Stimulated activated CD4-positive, alpha-beta T cell treated with anti-CD3 and anti-CD28 coated beads, Interleukin-1b, Interleukin-23, amount 100 ng/mL, for 1 hour (primary cell): ENCODE measurements at places on chromosomes 5 and 9.

GRCh38 chr5:11902201-11902619 is 2.0 kb downstream of the CTNND2 start:
- no peak for DNase-seq

DNA sequence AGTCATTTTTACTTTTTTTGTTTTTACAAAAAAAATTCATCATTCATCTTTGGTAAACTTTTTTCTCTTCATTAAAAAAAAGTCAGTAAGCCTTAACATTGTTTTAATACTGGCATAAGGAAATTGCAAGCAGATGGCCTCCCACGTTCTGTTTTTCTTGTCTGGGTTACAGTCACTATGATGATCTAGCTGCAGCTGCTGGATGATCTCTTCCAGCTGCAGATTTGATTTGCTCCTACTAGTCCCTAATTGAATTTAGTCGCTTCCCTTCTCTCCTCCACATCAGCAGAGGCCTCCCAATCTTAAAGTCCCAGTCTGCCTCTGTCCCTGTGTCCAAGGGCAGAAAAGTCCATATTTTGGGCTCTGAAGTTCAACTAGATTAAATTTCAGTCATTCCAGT is 106.8 kb upstream of the PTGER4 start:
- no peak for DNase-seq

- DNase-seq: no peak
Observed at GRCh38 chr5:50328193-50328729, 112.8 kb downstream of the EMB start.

- DNase-seq: no peak
Observed at GRCh38 chr9:29697011-29697410, 2123.7 kb upstream of the C9orf72 start.

- DNase-seq: no peak
Observed at GRCh38 chr9:109886041-109886440, 106.0 kb downstream of the PALM2AKAP2 start.

DNA sequence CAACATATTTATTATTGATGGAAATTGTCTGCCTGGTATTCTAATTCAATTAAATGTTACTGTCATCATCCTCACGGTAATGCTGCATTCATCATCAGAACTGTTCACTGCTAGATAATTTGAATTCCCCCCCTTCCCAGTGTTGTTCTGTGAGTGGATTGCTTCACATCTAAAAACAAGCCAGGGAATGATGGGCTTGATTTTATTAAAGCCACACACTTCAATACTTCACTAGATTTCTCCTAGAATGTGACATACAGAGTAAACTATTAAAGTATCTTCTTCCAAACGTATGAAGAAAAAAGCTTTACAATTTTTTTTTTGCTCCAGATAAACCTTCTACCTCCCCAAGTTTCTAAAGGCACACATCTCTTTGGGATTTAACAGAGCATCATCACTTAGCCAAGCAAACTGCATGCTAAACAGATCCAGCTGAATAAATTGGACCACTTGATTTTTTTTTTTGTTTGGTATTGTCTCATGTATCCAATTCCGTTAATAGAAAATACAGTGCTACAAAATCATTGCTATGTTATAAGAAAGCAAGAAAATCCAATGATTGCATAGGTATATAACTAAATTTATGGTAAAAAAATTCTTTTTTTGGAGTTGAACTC is 692.4 kb downstream of the MTRR start:
- no peak for DNase-seq

GRCh38 chr5:158265931-158266700 is 407.2 kb upstream of the CLINT1 start:
- DNase-seq: no peak

GRCh38 chr5:180105827-180106312 is 34.3 kb upstream of the RNF130 start:
- no peak for DNase-seq

DNA sequence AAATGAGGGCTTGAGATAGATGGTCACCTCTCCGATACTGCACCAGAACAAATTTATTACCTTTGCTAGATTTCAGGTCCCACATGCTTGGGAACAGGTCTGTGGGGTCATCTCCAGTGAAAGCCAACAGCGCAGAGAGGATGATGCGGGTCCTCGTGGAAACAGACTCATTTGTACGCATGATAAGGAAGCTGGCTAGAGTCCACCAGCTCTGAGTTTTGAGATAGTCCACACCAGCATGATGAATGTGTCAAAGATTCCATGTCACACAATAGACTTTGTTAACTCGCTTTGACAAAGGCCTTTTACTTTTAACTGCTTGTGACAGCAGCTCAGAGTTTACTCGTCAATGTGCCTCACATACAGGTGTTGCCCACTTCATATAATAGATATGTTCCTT is 105.4 kb upstream of the TBCA start:
- DNase-seq: no peak

GRCh38 chr9:34254966-34255825 is 73.9 kb downstream of the KIF24 start:
- DNase-seq: no peak

- DNase-seq: no peak
Observed at GRCh38 chr5:82863266-82863665, 213.9 kb downstream of the TMEM167A start.

DNA sequence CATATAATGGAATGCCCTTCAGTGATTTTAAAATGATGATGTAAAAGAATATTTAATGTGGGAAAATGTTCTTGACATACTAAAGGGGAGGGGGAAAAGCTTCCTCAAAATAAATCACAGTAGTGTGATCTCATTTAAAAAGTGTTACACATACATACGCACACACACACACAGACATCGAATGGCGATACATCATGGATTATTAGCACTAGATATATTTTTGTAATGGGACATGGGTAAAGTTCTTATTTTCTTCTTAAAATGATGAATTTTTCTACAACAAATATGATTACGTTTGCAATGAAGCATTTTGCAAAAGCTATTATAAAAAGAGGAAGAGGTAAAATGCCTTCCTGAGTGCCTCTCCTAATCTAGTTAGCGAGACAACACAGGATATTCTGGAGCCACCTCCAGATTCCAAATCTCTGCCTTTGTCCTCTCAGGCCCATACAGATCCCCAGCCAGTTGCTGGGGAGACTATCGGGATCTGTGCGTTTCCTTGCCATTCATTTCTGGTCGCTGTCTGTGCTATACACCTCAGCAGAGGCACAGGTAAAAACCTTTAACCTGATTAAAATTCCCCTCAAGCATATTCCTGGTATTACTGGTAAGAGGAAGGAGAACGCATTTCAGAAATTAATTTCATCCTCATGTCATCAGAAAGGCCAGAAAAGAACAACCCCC is 69.6 kb downstream of the SLC28A3 start:
- no peak for DNase-seq

DNA sequence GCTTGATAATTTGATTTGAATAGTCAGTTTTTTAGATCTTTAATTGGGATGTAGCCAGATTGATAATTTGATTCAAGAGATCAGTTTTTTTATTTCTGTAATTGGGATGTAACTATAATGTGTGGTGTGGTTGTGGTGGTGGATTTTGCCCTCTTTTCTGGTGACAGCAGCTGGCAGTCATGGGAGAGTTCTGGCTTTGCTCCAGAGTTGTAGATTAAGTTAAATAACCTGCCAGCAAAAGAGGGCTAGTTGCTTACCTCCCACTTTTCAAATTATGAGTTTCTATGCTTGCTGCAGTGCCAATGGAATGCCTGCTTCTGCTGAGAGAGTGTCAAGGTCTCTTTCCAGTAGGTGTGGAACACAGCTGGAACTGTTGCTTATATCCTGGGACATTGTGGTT is 315.1 kb downstream of the CCDC171 start:
- no peak for DNase-seq

DNA sequence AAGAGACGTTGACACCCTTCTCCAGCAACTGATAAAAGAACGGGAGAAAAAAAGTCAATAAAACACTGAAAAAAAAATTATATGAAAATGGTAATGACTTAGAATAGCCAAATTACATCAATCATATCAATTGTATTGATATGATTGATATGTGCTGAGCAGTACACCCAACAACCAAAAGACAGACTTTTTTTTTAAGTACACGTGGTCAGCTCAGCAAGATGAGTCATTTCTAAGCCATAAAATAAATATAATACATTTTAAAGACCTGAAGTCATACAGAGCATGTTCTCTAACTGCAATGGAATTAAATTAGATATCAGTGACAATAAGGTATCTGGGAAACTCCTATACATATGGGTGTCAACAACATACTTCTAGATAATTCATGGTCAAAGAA is 30.9 kb upstream of the OLFM1 start:
- no peak for DNase-seq

- no peak for DNase-seq
Observed at GRCh38 chr5:89313804-89314588, 431.0 kb upstream of the MEF2C start.

DNA sequence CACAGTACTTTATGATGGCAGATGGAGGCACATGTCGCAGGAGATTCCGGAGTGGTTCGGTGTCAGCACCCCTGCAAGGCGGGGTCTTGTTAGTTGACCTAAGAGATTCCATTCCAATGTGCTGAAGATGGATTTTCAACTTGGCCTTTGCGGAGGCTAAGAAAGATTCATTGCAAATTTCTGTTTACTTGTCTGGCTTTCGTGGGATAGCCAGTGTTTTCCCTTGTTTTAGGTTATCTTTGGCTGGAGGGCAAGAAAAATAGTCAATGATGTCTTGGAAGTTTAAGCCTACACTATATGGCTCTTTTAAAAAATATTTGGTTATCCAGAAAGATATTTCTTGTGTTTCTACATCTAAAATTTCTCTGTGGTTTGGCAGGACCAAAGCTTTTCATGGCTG is 123.6 kb upstream of the PTCH1 start:
- DNase-seq: no peak

DNA sequence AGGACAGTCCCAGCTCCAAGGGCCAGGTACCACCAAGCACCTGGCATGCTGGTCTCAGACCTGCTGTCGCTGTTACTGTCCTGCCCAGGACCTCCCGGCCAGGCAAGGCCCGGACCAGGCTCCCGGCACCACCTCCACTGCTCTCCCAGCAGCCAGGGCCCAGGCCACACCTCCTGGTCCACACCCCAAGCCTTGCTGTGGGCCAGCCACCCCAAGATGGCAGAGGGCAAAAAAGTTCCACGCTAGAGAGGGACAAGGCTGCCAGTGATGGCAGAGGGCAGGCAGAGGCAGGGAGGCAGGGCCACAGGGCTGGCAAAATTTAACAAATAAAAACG is 1.1 kb downstream of the DNLZ start:
- DNase-seq: no peak

- DNase-seq: no peak
Observed at GRCh38 chr5:123047706-123048105, 11.2 kb upstream of the PPIC start.

- DNase-seq: no peak
Observed at GRCh38 chr5:35803191-35803651, 53.5 kb upstream of the IL7R start.

GRCh38 chr5:154164249-154164581 is 26.3 kb upstream of the GALNT10 start:
- DNase-seq: no peak

- DNase-seq: no peak
Observed at GRCh38 chr9:108224716-108225115, 631.1 kb downstream of the ACTL7B start.

- no peak for DNase-seq
Observed at GRCh38 chr5:77012601-77013000, 17.6 kb upstream of the AGGF1 start.

- no peak for DNase-seq
Observed at GRCh38 chr9:99822806-99823591, 1.3 kb downstream of the NR4A3 start.

- DNase-seq: no peak
Observed at GRCh38 chr9:75707191-75707590, 183.3 kb upstream of the PCSK5 start.

DNA sequence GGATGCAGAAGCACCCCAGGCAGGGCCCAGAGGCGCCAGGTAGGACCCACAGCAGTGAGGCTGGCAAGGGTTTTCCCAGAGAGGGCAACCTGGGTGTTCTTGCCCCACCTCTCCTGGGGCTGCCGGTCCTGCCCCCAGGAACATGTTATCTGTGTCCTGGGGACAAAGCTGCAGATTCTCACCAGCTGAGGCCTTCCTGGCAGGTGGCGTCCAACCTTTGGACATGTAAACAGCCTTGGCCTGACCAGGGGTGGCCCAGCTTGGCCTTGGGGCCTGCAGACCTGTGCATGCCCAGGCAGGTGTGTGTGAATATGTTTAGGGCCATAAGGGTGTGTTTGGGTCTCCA is 101.8 kb upstream of the LARP1 start:
- DNase-seq: no peak

DNA sequence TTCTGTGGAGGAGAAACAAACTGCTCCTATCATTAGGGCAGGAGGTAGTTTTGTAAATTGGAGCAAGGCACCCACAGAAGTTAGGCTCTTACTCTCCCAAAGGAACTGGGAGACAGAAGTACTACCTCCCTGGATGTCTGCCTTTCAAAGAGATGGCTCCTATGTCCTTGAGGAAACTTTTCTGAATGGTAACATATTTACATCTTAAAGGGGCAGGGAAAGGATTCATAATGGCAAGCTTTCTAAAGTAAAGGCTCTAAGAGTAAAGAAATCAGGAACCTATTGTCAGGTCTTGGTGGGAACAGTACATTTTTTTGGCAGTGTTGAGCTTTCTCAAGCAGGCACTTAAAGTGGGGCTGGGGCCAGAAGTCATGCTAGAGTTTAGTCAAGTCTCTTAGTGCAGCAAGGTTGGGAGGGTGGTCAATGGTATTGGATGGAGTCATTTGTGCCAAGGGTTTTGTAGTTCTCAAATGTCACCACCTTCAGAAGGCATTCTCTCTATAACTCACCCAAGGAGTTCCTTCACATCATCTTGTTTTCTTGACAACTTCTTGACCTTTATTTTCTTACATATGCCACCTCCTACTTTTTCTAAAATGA is 26.3 kb upstream of the NDFIP1 start:
- no peak for DNase-seq

DNA sequence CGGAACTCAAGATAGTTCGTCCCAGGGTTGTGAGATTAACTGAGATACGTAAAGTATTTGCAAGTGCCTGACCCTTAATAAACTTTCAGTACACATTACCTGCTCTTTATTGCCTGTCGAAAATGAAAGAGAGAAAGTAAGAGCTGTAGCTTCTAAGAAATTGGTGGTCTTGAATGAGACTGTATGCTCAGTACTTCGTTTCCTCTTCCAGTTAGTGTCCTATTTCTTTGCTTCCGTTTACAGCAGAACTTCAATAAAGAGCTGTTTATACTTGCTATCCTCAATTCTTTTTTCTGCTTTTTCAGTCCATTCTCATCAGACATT is 534 bp downstream of the SRFBP1 start:
- DNase-seq: no peak

- no peak for DNase-seq
Observed at GRCh38 chr5:73312146-73312871, 136.3 kb downstream of the FOXD1 start.
